ENCODE measurements at places on chromosomes 16 and 17.
A peak's percentile ranks its signal among the peaks of the same experiment; 100 is the strongest.

DNA sequence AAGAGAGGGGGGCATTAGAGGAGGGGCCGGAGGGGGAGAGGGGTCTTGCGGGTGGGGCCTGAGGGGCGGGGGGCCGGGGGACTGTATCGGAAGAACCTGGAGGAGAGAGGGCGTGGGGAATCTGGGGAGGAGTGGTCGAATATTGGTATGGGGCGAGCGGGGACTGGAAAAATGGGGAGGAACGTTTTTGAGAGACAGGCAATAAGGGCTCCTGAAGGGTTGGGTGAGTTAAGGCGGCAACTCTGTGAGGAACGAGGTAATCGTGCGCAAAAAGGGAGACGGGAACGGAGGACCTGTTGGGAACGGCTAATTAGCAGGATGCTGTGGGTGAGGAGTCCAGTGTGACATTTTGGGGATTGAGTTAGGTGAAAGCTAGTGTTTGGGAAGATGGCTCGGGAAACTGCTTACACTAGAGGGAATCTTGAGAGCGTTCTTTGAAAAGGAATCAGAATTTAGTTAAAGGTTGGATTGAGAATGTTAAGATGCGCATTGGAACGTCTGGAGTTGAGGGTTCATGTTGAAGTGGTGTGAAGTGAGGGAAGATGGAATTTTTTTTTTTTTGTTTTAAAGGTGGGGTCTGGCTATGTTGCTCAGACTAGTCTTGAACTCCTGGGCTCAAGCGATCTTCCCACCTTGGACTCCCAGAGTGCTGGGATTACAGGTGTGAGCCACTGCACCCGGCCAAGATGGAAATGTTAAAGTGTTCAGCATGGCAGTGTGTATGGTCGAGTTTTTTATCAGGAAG is 662 bp downstream of the WIPF2 start:
- no peak for DNase-seq

DNA sequence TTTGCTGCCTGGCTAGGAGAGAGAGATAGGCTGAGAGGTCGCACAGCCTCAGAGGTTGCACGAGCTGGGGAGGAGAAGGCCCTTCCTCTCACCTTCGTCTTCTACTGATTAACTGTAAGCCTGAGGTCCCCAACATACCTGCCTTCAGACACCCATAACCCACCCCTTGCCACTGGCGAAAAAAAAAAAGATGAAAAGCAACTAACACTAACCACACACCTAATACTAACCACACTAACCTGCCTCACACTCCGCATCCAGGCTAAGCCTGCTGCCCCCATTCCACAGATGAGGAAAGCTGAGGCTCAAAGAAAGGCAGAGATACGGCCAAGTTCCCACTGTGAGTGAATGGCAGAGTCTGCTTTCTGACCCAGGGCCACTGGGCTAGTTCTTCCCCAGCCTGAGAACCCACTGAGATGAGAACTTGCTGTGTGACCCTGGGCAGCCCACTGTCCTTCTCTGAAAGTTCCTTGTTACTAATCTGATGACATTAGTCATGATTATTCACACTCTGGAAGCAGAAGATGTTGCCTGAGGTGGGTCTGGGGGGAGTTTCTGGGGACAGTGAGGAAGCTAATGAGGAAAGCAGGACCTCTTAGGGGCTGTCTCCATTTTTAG is 4.6 kb downstream of the IL21R start:
- DNase-seq: no peak

DNA sequence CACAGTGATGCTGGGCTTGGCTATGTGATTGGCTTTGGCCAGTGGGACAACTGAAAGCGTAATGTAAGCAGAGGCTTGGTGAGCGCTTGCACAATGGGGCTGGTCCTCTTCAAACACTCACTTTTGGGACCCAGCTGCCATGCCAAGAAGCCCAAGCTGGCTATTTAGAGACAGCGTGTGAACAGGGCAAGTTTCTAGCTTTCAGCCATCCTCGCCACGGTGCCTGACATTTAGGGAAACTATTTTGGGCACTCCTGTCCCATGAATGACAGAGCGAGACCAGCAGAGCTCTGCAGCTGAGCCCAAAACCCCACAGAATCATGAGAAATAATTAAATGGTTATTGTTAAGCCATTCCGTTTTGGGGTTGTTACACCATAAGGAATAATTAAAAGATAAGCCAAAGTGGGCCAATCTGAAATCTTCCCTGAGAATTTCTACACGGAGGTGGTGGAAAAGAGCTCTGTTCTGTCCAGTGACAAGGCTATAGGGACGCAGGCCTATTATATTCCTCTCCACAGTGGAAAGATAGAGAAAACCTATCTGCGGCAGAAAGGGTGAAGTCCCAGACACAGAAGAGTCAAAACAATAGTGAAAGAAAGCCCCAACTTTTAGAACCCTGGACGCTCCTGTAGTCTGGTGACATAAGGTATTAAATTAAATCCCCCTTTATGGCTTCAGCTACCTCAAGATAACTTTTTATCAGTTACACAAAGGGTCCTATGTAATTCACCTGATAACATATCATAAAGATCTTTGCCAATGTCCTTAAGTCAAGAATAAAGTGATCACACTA is 10.8 kb upstream of the RPRML start:
- no peak for DNase-seq

DNA sequence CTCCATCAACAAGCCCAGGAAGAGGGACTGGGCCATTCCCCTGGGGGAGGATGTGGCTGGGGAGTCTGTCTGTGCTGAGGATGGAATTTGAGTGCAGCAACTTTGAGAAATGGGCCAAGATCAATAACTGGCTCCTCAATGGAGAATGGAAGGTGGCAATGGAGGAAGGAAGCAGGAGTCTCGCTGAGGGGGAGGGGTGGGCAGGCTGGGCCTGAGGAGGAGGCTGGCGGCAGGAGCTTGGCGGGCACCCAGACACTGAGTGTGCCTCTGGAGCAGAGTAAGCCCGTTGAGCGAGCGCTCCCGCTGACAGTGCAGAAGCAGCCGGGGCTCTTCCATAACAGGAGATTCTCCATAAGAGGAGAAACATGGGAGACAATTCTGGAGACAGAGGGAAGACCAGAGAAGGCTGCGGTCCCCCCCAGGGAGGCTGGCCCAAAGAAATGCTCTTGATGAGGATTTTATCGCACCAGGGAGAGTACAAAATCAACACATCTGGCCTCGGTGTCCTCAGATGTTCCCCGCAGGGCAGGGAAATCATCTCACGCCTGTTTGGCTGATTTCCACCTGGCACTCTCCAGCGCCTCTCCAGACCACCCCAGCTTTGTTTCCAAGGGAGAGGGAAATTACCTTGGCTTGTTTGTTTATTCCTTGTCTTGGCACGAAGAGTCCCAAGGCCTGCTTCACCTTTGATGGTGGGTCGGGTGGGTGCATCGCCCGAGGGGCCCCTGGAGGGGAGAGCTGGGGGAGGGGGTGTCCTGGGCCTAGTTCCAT is 2.8 kb upstream of the MMP15 start:
- DNase-seq: no peak

- no peak for DNase-seq
These were observed 35.8 kb upstream of the NF1 start for GRCh38 chr17:31058976-31059375.

GRCh38 chr16:86710602-86710950 is 132.2 kb downstream of the FOXL1 start:
- no peak for DNase-seq

DNA sequence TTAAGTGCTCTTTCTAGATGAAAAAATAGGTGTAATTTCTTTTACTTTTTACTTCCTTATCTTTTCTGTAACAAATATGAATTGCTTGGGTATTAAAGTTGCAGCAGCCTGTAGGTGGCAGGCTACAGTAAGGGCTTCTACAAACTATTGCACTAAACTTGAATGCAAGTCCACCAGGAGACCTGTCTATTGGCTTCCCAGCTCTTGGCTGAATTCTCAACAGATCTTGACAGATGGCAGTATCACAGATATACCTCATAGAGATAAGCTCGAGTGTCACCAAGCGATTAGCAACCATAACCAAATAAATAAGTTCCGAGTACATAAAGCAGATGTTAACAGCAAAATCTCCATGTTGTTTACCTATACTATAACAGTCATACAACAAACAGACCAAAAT is 5.9 kb downstream of the BBS2 start:
- DNase-seq: peak; percentile 15

GRCh38 chr17:55689672-55690071 is 33.0 kb downstream of the TMEM100 start:
- no peak for DNase-seq

GRCh38 chr17:74407384-74407783 is 24.5 kb upstream of the GPRC5C start:
- no peak for DNase-seq

GRCh38 chr16:66342294-66342900 is 24.1 kb upstream of the CDH5 start:
- DNase-seq: no peak

DNA sequence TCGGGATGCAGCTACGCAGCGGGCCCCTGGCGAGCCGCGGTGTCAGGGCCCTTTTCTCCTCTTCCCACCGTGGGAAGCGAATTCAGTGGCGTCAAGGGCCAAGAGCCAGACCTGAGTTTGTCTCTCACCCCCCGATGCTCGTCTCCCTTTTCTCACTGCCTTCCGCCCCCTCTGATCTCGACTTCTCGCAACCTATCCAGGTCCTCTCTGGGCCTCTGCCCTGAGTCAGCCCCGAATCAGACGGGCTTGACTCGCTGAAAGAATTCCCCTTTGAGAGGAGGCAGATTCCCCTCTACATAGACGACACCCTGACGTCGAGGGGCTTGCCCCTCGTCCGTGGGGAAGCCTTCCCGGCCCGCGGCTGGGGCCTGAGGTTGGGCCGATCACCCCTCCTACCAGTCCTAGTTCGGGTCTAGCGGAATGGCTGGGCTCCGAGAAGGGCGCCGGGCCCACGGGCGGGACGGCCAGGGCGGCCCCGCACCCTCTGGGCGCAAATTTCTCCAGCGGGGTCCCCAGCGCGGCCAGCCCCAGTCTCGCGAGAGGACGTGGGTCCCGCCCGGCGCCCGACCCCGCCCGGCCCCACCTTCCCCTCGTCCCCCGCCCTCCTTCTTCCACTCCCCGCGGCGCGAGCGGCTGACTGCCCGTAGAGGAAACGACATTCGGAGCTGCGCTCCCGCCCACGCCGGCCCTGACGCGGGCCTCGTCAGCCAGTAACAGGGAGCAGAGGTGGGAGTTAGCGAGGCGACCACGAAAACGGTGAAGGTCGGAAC is at the start of gene GGNBP2:
GGNBP2 (plus strand) TSS at position 613 of the 770 bp plus-strand sequence. CDS start 806 bp downstream, outside the sequence.
- DNase-seq: peak; percentile 82

GRCh38 chr17:57092779-57093178 is 7.7 kb downstream of the AKAP1 start:
- DNase-seq: no peak

DNA sequence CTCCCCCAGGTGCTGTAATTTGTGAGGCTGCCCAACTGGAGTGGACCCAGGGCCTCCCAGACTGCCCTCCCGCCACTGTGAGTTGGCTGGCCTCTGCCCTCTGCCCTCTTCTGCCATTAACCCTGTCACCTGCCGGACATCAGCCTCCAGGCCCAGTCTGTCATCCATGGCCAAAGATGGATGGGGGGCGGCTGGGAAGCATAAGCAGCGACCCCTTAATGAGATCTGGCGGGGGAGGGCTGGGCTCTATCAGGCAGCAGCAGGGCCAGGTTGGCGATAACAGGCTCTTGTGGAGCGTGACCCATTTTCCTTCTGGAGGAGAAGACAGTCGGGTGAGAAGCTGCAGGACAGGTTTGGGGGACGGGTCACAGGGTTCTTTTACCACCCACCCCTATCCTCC is 25.3 kb downstream of the CDK5RAP3 start:
- DNase-seq: no peak

GRCh38 chr17:45220079-45220478 is 1.6 kb upstream of the FMNL1 start:
- no peak for DNase-seq
